Ovary (tissue), 10 donors: ENCODE measurements at places on chromosomes 13 and 19.

DNA sequence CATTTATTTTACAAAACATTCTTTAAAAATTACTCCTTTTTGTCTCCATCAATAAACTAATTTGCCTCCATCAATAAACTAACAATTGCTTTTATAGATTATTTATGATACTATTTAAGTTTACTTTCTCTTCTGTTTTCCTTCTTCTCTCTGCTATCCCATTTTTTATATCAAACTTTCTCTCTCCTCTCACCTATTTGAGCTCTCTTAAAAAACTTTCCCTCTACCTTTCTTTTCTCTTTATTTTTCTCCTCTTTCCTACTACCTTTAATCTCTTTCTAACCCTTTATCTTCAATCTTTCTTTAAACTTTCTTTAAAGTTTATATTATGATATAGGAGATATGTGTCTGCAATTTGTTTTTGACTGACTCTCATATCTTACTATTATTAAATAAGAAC lies 566.4 kb downstream of the DACH1 start:
- no peak for DNase-seq
- H3K27ac ChIP-seq = no peak overlapping the region
- no peaks in the 10 kb centered on the region for H3K27me3 ChIP-seq

DNA sequence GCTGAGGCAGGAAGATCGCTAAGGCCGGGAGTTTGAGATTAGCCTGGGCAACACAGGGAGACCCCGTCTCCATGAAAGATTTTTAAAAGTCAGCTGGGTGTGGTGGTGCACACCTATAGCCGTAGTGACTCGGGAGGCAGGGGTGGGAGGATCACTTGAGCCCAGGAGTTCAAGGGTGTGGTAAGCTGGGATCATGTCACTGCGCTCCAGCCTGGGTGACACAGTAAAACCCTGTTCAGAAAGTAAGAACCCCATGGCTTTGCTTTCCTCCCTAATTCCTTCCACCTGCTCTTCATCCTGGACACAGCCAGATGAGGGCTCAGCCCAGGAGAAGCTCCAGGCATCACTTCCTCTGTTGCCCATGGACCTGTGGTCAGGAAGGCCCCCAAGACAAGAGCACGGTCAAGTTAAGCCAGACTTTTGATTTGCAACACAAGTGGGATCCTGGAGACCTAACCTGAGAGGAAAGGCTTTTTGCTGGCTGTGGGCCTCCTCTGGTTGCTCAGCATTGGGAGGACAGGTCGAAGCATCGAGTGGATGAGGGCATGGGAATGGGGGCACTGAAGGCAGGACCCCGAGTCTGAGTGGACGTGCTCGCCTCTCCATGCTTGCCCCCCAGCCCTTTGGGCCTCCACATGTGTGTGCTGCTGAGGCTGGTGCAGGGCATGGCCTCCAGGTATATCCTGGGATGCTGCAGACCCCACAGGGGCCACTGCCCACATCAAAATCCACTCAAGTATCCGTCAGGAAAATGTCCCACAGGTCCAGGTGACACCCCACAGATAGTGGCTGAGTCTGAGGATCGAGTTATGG lies 25.4 kb downstream of the TUBA3C start:
- no peaks in the 10 kb centered on the region for H3K4me1 ChIP-seq
- H3K27ac ChIP-seq = no peak overlapping the region
- H3K36me3 ChIP-seq = no peaks in the 10 kb centered on the region
- no peak for DNase-seq
- no peak overlapping the region for H3K4me3 ChIP-seq

DNA sequence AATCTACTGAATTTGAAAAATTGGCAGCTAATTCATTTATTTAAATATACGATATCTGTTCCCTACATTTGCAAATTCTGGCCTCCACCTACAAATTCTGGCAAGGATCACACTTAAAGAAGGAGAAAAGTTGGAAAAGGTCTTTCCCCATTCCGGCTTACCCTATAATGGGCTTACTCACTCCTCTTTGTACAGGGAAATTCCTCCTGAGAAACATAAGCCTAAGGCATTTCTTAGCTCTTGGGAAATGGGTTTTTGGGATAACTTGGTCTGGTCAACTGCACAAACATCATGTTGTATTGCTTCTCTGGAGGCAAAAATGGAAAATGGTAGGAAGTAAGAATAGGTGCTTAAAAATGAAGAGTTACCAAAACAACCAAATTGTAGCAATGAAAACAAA lies 25.5 kb downstream of the KCTD12 start:
- no peaks in the 10 kb centered on the region for H3K27me3 ChIP-seq
- no peak overlapping the region for H3K27ac ChIP-seq
- no peaks in the 10 kb centered on the region for H3K36me3 ChIP-seq
- DNase-seq = no peak
- no peak overlapping the region for H3K4me3 ChIP-seq
- H3K4me1 ChIP-seq = no peaks in the 10 kb centered on the region

DNA sequence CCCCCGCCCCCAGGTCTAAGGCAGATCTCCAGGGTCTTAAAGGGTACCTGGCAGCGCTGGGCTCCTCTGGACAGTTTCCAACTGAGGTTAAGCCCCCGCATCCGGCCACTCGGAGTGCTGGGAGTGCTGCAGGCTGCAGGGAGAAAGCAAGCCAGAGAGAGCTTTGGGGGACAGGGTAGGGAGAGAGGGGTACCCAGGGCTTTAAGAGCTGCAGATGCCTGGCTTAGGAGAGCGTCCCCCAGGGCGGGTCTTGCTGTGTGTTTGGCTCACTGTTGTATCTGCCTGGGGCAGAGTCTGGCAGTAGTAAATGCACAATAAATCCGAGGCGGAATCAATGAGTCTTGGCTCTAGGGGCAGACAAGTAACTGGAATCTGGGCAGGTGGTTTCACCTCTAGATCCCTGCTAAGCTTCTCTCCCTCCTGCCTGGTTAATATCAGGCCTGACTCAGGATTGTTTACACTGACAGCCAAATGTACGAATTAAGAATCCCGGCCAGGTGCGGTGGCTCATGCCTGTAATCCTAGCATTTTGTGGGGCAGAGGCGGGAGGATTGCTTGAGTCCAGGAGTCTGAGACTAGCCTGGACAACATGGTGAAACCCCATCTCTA lies 798 bp upstream of the COX6B2 start:
- H3K27me3 ChIP-seq = no peaks in the 10 kb centered on the region
- no peak overlapping the region for H3K27ac ChIP-seq
- no peak overlapping the region for H3K4me3 ChIP-seq
- no peaks in the 10 kb centered on the region for H3K4me1 ChIP-seq
- no peaks in the 10 kb centered on the region for H3K36me3 ChIP-seq

DNA sequence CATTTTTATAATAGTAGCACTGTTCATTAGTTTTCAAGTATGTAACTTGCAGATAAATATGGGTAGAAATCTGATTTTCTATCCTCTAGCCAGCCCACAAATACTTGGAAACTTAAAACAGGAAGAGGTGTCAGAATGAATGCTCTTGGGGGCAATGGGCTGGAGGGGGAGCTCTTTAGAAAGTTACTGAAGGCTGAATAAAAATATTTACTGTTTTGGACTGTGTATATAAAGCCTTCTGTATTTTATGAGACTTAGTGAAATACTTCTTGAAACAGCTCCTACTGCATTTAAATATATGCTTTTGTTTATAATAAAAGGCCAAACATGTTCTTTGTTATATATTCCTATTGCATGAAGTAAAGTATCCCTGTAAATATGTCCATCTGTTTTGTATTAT lies 138.8 kb downstream of the RGCC start:
- no peaks in the 10 kb centered on the region for H3K27me3 ChIP-seq
- no peaks in the 10 kb centered on the region for H3K36me3 ChIP-seq
- no peak overlapping the region for H3K27ac ChIP-seq
- no peak overlapping the region for H3K4me3 ChIP-seq

DNA sequence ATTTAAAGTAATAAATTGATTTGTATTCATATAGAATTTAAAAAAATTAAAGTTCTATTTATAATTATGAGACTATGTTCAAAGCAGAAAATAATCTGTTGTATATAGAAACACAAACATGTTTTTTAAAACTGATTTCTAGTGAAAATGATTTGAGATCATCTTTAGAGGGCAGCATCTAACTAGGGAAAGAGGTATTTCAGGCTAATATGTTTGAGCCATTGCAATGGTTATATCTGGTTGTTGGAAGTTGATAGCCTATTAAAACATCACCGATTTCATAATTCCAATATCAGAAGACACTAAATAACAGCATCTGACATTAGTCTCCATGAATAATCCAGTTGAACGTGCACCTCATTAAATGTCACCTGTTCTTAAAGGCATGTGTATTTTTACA lies 79.8 kb upstream of the SLITRK6 start:
- H3K27me3 ChIP-seq = no peaks in the 10 kb centered on the region
- no peak for DNase-seq
- H3K4me3 ChIP-seq = no peak overlapping the region
- H3K27ac ChIP-seq = no peak overlapping the region

- DNase-seq = no peak
- H3K4me1 ChIP-seq = peaks cover 5% of the 10 kb centered on the region
- H3K27me3 ChIP-seq = no peaks in the 10 kb centered on the region
- peak overlapping the region; percentile 68 for H3K27ac ChIP-seq
Observed at GRCh38 chr19:14418856-14419105, 360 bp downstream of the DDX39A start.

DNA sequence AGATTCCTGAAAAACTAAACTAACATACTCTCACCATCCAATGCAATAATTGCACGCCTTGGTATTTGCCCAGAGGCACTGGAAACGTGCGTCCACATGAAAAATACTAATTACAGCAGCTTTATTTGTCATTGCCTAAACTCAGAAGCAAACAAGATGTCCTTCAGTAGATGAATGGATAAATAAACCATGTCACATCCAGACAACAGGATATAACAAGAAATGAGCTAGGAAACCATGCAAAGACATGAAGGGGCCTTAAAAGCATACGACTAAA lies 25.0 kb downstream of the ELL start:
- H3K36me3 ChIP-seq = no peaks in the 10 kb centered on the region
- peaks cover 50% of the 10 kb centered on the region for H3K4me1 ChIP-seq
- H3K27ac ChIP-seq = no peak overlapping the region
- H3K27me3 ChIP-seq = no peaks in the 10 kb centered on the region
- no peak overlapping the region for H3K4me3 ChIP-seq

- H3K27ac ChIP-seq = no peak overlapping the region
- no peaks in the 10 kb centered on the region for H3K27me3 ChIP-seq
- DNase-seq = no peak
- H3K4me3 ChIP-seq = no peak overlapping the region
Observed at GRCh38 chr19:18629166-18630088, 7.4 kb upstream of the KLHL26 start.

DNA sequence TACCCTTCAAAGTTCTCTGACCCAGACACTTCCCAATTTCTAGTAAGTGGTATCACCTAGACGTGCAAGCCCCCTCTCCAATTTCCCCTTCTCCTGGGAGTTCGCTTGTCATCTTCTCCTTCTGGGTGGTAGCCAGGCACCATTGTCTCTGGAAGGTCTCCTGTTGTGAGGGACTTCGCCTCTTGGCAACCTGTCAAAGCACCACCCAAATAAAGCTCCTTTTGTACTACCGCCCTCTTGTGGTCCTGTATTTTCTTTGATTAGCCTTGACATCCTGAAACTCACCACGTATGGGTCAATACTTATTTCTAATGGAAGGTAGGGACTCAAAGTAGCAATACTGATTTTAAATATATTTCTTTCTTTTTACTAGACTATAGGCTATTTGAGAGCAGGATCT lies 8.2 kb downstream of the GPC5 start:
- H3K27me3 ChIP-seq = no peaks in the 10 kb centered on the region
- no peak for DNase-seq
- H3K4me3 ChIP-seq = no peak overlapping the region
- H3K4me1 ChIP-seq = no peaks in the 10 kb centered on the region

- no peaks in the 10 kb centered on the region for H3K27me3 ChIP-seq
- DNase-seq = peak; percentile 48
- no peaks in the 10 kb centered on the region for H3K36me3 ChIP-seq
- peak overlapping the region; percentile 42 for H3K27ac ChIP-seq
Observed at GRCh38 chr19:2775556-2776430, 7.3 kb downstream of the SGTA start.

DNA sequence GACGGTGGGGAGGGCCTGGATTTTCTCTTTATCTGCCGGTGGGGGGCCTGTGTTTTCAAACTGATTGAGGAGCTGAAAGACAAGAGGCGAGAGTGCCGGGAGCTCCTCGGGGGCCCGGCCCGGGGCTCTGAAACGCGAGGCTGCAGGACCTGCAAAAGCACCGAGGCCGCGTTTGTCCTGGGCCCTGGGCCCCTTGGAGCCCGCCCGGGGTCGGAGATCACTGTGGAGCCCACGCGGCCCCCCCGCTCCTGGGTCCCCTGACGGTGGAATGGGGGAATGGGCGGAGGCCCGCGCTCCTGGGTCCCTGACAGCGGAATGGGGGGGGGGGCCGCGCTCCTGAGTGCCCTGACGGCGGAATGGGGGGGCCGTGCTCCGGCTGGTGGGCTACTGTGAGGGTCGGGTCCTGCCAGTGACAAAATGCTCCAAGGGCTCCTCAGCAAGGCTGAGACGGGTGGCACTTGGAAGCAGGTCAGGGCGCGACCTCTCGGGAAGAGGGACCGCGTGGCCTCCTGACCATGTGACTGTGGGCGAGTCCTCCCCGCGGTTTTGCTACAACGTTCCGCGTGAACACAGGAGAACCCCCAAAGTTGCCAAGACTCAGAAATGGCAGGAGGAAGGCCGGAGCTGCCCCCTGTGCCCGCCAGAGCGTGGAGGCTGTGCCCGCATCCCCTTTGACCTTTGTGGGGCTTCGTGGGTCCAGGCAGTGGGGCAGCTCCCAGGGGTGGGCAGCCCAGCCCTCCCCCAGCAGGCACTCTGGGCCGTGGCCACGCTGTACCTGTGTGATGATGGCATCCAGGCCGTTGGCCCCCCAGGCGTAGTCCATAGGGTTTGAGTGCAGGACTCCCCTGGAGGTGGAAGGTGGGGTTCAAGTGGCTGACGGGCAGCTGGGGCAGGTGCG lies 9.5 kb downstream of the FGF22 start:
- no peak for DNase-seq
- H3K27me3 ChIP-seq = no peaks in the 10 kb centered on the region
- no peaks in the 10 kb centered on the region for H3K4me1 ChIP-seq
- H3K4me3 ChIP-seq = no peak overlapping the region

DNA sequence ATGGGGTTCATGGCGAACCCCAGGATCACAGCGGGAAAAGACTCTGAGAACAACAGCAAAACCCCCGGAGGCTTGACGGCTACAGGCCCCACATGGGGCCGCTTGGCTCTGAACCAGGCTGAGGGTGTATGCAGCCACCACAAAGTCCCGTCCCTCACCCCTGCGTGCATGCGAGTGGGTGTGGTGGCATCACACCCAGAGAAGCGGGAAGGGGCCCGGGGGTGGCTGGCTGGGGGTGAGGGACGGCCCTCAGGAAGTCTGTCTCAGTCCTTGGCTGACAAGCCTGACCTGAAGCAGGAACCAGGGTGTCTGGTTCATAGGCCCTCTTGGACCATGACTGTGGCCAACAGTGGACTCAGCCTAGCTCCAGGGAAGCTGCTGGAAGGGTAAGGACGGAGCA lies 34.2 kb downstream of the CEBPG start:
- H3K4me1 ChIP-seq = no peaks in the 10 kb centered on the region
- H3K4me3 ChIP-seq = no peak overlapping the region
- H3K27me3 ChIP-seq = no peaks in the 10 kb centered on the region
- H3K36me3 ChIP-seq = no peaks in the 10 kb centered on the region
- DNase-seq = no peak
- H3K27ac ChIP-seq = no peak overlapping the region
